ENCODE measurements at places on chromosomes 16 and 17. TPM values are rescaled to one million over a fixed set of nuclear protein-coding genes. Genes with fewer than 3 reads are reported as not detected.

GRCh38 chr16:47204736-47205504, 61.2 kb upstream of the NETO2 start:
- no peak for DNase-seq

- no peak for DNase-seq
Measured at GRCh38 chr17:40473573-40474365, 27.7 kb downstream of the TNS4 start.

DNA sequence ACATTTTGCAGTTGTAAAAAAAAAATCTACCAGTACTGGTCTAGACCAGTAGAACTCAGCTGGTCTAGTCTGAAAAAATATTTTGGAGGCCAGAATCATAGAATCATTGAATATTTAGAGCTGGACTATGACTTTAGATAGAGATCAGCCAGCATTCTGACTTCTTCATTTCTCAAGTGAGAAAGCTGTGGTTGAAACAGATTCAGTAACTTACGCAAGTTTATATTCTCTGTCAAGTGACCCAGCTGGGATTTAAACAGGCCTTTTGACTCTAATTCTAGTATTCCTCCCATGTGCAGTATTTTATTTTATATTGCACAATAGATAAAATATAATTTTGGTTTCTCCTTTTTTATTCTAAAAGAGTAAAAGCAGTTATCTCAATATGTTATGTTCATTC, 4.9 kb downstream of the TNRC6A start:
- DNase-seq: no peak

- DNase-seq: no peak
Measured at GRCh38 chr16:71373073-71373472, 14.6 kb downstream of the CALB2 start.

DNA sequence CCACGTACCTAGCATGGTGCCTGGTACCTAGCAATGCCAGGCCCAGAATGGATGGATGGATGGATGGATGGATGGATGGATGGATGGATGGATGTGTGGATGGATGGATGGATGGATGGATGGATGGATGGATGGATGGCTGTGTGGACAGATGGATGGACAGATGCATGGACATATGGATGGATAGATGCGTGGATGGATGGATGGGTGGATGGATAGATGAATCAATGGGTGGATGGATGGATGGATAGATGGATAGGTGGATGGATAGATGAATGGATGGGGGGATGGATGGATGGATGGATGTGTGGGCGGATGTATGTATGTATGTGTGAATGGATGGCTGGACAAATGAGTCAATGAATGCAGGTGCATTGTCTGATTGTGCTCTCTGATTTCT, 12.6 kb downstream of the GPR139 start:
- DNase-seq: no peak

Gene SPIRE2
- 5.5 TPM for polyA plus RNA-seq

Gene PABPN1L
- not detected for polyA plus RNA-seq

Gene NOS2
- not detected for polyA plus RNA-seq

Gene NPIPB9
- polyA plus RNA-seq: 1.2 TPM

Data from K562 (cell line).